ENCODE measurements at places on chromosomes 7 and 10.

DNA sequence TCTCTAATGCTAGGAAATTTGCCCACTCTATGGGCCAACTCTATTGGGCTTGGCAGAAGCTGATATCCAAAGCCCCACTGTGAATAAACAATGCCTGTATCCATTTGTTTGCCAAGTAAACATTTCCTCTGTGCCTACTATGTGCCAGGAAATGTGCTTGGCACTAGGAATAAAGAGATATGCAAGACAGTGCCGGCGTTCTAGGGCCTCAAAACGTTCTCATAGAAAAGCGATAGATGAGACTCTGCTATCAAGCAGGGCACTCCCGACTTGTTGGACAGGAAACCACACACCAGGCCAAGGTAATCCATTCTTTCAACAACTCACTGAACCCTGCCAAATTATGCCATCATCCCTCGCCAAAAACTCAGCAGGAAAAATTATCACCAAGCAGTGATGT is 196.7 kb downstream of the IPMK start:
- DNase-seq = no peak

- DNase-seq = no peak
These were observed 143.4 kb upstream of the EGR2 start for GRCh38 chr10:62959553-62959952.

- DNase-seq = no peak
These were observed 1.0 kb upstream of the CRTAC1 start for GRCh38 chr10:98031440-98031839.

GRCh38 chr7:91681718-91682117 is 198.8 kb downstream of the MTERF1 start:
- DNase-seq = no peak

- no peak for DNase-seq
These were observed 1454.1 kb downstream of the GATA3 start for GRCh38 chr10:9508606-9509005.

- peak; percentile 91 for DNase-seq
These were observed 359.1 kb downstream of the ANKRD7 start for GRCh38 chr7:118583641-118584040.

- no peak for DNase-seq
These were observed 57.9 kb upstream of the EXOC6 start for GRCh38 chr10:92790440-92790839.

GRCh38 chr10:53022611-53023088 is 250.1 kb upstream of the MBL2 start:
- DNase-seq = no peak

- DNase-seq = no peak
These were observed 50.5 kb downstream of the FZD1 start for GRCh38 chr7:91314591-91315323.

- no peak for DNase-seq
These were observed 185.4 kb upstream of the PFKP start for GRCh38 chr10:2881720-2882620.

DNA sequence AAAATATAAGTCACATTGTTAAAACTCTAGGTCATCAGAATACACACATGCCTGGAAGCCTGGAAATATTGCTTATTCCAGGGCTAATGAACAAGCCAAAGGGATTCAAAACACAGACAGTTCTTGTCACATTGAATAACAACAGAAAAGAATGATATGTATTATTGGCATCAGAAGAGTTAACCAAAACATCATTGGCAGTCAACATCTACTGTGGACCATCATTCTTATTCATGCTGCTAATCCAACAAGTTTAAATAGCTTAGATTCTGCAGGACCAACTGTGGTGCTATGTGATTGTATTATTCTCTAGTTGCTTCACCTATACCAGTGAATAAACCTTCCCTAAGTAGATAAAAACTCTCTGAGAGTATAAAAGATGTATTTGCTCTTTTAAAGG is 198.3 kb downstream of the NEBL start:
- no peak for DNase-seq

GRCh38 chr7:26197153-26198115 is 3.1 kb downstream of the HNRNPA2B1 start:
- DNase-seq = no peak

- no peak for DNase-seq
These were observed 19.5 kb downstream of the LRMDA start for GRCh38 chr10:75450644-75451640.

GRCh38 chr7:127600885-127601284 is 7.3 kb downstream of the FSCN3 start:
- no peak for DNase-seq

Measured in NCI-H524 treated with DMSO at 0.1 percent for 48 hours (cell line).